CD4-positive, alpha-beta T cell treated with Interleukin-2 at 100 ng/mL for 4 hours (primary cell): ENCODE measurements at places on chromosomes 7 and 10.

- no peak for DNase-seq
These were observed 548.0 kb downstream of the CCSER2 start for GRCh38 chr10:84876116-84876999.

DNA sequence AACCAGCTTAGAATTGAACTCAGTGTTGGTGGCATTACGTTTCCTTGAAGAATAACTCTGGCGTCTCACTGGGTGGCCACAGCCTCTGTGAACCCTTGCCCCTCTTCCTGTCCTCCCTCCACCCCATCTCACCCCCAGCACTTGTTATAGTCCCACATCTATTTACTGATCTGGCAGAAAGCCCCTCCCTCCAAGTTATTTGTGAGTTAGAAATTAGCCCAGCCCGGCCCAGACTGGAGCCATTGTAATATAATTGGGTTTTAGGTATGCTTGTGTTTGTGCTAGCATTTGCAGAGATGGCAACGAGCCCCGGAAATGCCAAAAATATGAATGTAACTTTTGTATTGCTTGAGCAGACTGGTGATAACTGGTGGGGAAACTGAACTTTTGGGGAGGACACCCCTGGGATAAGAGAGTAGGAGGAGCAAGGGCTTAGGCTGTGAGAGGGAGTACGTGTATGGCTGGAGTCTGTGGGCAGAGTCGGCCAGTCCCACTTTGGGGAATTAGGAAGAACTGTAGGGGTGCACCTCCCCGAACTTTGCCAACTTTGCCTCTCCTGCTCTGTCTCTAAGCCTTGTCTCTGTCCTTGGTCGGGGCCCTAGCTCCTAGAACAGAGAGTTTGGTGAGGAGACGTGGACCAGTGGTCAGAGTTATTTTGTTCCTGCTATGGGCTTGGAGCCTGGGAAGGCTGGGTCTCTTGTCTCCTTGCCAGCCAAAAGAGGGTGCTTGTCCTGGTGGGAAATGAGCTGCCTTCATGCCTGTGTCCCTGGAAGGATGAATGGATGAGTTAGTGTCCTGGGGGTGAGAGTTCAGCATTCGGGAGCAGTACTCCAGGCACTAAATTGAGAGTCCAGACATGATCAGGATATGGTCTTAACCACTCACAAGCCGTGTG, 19.3 kb upstream of the TRIM8 start:
- no peak for DNase-seq

- DNase-seq: no peak
These were observed 34.8 kb upstream of the SDK1 start for GRCh38 chr7:3266240-3266639.

GRCh38 chr7:68482800-68483199, 1115.5 kb upstream of the AUTS2 start:
- DNase-seq: no peak

GRCh38 chr10:48477141-48477540, 127.7 kb downstream of the ARHGAP22 start:
- DNase-seq: no peak
